ENCODE measurements at places on chromosomes 7 and 10. TPM values are rescaled to one million over a fixed set of nuclear protein-coding genes. Genes with fewer than 3 reads are reported as not detected.

The ANKRD1 gene
- 178 TPM for total RNA-seq

The FXYD4 gene
- total RNA-seq, result not detected

The SPDYE16 gene
- total RNA-seq, result not detected

The KCND2 gene
- total RNA-seq, result 0.18 TPM

The AKR1C4 gene
- not detected for total RNA-seq

The UCMA gene
- not detected for total RNA-seq

The DKK1 gene
- 229 TPM for total RNA-seq

The DPCD gene
- 45.8 TPM for total RNA-seq

The LIPN gene
- total RNA-seq, result not detected

The PAPOLB gene
- total RNA-seq, result 0.49 TPM

Measured in cardiac atrium fibroblast (primary cell).